Activated CD4-positive, alpha-beta T cell treated with anti-CD3 and anti-CD28 coated beads, Interleukin-2, Interleukin-4, amounts not matched to agents 100 ng/mL and 50 ng/mL, durations not matched to agents 16 hours and 8 hours (primary cell): ENCODE measurements at places on chromosomes 1 and 21.

DNA sequence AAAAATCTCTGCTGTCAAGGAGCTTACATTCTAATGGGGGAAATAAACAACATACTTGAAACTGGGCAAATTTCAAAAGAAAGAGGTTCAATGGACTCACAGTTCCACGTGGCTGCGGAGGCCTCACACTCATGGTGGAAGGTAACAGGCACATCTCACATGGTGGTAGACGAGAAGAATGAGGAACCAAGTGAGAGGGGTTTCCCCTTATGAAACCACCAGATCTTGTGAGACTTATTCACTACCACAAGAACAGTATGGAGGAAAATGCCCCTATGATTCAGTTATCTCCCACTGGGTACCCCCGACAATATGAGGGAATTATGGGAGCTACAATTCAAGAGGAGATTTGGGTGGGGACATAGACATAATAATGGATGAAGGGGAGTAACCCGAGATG is 226.4 kb downstream of the ZP4 start:
- DNase-seq, result no peak

DNA sequence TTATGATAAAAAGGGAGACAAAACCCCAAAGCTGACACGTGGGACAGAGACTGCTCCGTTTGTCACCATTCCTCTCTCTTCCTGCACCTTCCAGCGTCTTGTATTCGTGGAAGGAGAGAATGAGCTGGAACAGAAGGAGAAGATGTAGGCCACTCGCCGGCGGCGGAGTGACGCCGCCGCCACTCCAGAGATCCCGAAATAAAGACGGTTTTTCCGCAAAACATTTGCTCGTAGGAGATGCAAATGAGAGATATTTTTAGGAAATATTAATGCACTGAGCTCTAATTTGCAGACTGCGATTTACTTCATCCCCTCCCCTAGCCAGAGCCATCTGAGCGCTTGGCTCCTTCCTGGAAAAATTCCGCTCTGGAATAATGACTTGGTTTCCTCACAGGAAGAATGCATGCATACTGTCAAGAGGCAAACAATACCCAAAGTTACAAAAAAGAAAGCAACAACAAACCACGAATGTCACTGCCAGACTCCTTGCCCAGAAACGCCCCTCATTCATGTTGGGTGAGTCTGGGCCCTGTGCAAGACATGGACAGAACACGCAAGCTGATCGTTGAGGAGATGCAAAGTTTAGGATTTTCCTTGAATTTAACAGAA is 18.0 kb upstream of the ADARB1 start:
- DNase-seq, result no peak

GRCh38 chr21:33973268-33973667 is 57.7 kb upstream of the ATP5PO start:
- no peak for DNase-seq

GRCh38 chr1:153816283-153816889 is 41.2 kb downstream of the SLC27A3 start:
- no peak for DNase-seq

DNA sequence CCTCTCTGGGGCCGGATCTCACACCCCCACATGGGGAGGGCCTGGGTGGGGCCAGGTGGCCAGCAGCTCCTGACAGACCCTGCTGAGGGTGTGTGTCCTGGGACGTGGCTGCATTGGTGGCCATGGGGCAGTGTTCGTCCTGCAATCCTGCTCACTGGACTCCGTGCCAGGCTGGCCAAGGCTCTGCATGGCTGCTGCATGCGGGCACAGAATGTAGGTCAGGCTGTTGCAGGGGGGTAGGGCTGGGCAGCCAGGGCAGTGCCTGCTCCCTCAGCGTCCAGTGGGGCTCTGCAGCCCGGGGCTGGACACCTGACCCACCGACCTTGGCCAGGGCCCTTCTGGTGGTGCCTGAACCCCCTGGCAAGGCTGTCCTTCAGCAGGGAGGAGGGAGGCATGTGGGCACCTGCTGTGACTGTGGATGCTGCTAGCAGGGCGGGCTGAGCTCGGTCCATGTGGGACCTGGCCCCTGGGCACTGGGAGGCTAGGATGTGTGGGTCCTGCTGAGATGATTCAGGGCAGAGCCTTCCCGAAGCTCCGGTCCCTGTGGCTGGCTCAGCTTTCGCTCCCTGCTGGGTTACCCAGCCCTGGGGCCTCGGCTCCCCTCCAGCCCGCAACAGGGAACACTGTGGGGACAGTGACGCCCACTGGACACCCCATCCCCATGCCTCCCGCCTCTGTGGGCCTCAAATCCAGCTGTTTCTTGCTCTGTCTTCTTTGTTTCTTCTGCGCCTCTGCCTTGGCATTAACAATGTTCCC is 14.9 kb upstream of the PLCH2 start:
- DNase-seq, result no peak

DNA sequence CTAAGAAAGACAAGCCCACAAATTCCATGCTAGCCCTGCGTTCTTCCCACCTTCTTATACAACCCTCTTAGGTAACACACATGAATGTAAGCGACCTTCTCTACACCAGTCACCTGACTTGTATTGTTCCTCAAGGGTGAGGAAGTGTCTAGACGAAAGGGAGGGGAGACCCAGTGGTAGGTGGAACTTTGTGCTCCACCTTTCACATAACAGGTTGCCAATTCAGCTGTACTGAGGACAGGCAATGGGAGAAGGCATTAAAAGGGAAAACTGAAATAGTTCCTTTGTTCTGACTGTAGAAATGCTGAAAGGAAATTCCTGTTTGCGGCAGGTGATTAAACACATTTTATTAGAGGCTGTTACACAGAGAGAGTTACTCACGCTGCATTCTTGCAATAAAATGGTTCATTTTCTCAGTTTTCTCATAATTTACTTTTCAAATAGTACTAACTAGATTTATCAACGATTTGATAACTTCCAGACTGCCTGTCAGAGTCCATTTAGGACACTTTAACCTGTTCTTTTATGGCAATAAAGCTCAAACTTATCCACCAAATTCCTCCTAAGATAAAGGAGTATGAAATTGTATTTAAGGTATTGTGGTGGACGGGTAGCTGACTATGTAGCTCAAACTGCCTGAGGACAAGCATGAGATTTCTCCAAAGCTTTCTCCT is 17.8 kb upstream of the CHRM3 start:
- no peak for DNase-seq

DNA sequence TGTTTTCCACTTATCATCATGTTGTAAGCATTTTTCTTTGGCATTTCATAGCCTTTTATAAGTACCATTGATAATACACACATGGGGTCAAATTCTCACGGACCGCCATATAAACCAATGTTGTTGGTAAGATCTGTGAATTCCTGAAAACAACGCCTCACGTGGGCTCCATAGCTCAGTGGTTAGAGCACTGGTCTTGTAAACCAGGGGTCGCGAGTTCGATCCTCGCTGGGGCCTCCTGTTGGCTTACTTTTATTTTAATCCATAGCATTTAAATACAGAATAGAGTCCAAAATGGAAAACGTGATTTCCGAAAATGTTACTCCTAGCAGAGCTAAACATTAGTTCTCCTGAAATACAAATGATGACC is 83.1 kb downstream of the HHIPL2 start:
- peak; percentile 71 for DNase-seq

DNA sequence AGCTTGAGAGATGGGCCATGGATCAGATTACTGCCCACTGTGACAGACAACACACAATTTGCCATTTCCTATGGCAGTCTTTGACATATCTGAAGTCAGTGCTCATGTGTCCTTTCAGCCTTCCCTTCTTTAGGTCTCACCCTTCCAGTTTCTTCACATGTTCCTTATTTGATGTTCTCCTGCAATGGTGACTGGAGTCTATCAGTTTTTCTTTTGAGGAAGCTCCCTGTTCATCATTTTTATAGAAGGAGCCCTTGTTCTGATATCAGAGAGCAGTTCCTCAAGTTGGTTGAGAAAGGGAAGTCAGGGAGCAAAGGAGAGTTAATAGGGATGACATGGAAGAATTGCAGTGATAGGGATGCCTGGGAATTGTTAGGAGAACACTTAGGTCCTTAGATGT is 42.2 kb downstream of the DISC1 start:
- no peak for DNase-seq

GRCh38 chr1:164165466-164165865 is 393.5 kb upstream of the PBX1 start:
- DNase-seq, result no peak

DNA sequence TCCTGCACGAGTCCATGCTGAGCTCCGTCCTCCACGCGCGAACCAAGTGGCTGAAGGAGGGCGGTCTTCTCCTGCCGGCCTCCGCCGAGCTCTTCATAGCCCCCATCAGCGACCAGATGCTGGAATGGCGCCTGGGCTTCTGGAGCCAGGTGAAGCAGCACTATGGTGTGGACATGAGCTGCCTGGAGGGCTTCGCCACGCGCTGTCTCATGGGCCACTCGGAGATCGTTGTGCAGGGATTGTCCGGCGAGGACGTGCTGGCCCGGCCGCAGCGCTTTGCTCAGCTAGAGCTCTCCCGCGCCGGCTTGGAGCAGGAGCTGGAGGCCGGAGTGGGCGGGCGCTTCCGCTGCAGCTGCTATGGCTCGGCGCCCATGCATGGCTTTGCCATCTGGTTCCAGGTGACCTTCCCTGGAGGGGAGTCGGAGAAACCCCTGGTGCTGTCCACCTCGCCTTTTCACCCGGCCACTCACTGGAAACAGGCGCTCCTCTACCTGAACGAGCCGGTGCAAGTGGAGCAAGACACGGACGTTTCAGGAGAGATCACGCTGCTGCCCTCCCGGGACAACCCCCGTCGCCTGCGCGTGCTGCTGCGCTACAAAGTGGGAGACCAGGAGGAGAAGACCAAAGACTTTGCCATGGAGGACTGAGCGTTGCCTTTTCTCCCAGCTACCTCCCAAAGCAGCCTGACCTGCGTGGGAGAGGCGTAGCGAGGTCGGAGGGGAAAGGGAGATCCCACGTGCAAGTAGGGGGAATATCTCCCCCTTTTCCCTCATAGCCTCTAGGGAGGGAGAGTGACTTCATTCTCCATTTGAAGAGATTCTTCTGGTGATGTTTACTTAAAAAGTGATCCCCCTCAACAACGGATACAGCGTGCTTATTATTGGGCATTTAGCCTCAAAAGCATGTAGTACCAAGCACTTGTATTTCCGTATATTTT is 991 bp downstream of the PRMT6 start:
- peak; percentile 42 for DNase-seq

DNA sequence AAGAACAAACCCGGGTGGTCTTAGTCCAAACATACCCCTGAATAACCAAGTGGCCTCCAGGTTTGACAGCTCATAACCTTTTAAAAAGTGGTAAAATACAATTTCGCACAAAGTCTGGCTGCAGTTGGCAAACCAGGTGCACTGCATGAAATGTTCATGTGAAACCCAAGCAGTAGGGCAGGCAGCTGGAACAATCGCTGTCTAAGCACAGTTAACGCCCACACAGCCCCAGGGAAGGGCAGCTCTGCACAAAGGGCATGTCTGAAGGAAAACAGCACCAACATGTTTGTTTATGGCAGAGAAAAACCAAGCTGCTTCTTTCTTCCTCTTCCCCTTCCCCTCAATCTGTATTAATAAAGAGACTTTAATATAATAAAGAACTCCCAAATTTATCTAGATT is 49.5 kb downstream of the KIAA1614 start:
- no peak for DNase-seq

GRCh38 chr1:75135573-75136194 is 1.5 kb downstream of the LHX8 start:
- no peak for DNase-seq

DNA sequence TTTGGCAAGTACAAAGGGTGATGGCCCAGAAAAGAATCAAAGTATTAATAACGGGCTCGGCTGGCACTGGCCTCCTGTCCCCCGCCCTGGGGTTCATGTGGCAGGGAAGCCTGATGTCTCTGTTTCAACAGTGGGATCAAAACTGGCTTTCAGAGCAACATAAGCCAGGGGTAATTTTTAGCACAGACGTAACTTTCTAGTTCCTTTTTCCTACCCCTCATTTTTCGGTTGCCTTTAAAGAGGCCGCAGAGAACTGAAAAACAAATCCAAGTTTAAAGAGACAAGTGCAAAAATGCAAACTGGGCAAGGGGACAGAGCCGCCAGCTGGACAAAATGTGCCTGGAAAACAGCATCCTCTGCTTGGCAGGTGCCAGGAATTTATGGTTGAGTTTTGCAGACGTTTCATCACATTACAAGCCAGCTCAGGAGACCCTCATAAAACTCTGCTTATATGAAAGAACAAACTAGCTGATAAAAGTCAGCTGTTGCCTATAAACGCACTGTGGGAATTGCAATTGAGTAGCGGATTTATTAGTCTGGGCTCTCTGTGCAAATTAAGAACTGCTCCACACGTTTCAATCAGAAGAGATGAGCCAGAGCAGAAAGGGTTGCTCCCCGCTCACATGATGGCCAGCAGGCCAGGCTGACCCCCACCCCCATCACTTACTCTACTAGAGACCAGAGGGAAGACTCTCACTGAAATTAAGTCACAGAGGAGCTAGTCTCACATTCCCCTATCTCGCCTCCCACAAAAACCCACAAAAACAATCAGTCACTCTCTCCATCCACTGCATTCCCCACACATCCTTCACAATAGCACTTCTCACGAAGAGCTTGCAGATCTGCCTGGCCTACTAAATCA is 15.8 kb upstream of the CDCA8 start:
- no peak for DNase-seq

GRCh38 chr21:43318841-43319781 is 107.8 kb downstream of the SIK1 start:
- no peak for DNase-seq

DNA sequence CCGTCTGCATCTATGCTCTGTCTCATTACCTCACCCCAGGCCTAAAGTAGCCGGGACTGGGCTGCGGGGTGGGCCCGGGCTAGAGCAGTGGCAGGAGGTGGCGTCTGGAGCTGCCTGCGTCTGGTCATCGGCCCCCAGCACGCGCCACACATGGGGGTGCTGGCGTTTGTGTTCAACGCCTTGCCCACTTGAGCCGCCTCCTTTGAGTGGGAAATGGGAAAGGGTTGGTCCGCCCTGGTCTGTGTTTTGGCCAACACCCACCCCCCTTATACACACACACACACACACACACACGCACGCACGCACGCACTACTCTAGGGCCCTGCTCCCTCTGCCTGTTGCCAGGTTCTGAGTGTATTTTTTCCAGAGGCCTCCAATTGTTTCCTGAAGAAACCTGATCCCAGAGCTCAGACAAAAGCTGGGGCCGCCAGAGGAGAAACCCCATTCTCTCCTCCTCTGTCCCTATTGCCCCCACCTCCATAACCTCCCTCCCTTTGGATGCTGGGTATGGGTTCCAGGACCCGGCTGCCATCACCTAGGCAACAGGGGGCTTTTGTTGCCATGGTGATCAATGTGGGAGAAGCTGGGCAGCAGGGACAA is 10.1 kb downstream of the VANGL2 start:
- no peak for DNase-seq

- DNase-seq, result no peak
These were observed 27.7 kb upstream of the CSF3R start for GRCh38 chr1:36510418-36510817.

GRCh38 chr1:10773376-10773775 is 23.1 kb downstream of the CASZ1 start:
- DNase-seq, result no peak
